ENCODE measurements at places on chromosomes 3 and 15. TPM values are rescaled to one million over a fixed set of nuclear protein-coding genes. Genes with fewer than 3 reads are reported as not detected.

The CAPN3 gene
- 8.2 TPM for total RNA-seq

The SNTN gene
- total RNA-seq = not detected

The ZNF106 gene
- total RNA-seq = 31.4 TPM

DNA sequence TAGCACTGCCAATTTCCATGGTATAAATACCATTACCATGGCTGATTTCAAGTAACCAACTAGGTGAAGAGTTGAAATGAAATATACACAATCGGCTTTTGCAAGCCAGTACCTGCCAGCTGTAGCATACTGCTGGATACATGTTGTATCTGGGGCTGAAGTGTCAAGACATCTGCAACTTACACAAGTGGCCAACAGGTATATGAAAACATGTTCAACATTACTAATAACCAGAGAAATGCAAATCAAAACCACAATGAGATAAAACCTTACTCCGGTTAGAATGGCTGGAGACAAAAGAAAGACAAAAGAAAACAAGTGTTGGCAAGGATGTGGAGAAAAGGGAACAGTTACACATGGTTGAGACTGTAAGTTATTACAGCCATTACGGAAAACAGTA, 11.6 kb downstream of the ATOSA start:
- DNase-seq = no peak

DNA sequence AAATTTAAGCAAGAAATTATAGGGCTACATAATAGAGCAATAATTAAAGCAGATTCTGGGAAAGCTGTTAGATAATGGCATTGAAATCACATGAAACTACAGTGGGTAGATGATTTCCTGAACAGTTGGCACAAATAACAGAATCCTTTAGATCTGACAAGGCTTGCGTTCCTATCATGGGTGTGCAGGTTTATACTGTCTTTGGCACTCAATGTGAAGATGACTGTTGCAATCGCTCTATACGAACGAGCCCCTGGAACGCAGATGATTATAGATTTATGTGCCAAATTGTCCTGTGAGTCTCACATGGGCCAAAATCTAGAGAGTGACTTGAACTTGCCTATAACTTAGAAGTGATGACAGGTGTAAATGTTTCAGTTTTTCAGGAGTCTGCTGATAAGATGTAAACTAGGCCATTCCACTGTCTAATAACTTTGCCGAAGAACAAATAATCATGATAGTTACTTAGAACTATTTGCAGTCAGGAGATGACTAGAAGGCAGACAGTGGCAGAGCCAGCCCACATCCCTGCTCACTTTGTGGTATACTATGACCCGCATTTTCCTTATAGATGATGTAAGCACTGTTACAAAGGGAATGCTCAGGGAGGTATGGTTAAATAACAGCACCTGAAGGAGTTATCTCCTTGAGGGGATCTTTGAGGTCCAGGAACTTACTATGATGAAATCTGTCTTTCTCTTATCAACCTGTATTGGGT, 30.5 kb upstream of the TRPC1 start:
- no peak for DNase-seq

DNA sequence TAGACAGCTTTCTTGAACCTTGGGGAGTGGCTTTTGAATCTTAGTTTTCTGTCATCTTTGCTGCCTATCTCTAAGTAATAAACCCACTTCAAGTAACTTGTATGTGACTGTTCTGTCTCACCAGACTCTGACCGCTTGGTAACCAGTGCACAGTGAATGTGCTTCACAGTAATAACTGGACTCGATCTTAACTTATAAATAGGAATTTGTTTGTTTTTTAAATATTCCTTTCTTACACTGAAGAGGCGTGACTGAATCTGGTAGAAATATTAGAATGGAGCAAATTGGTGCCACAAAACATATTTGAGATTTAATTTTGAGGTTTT, 318.0 kb downstream of the GBE1 start:
- DNase-seq = no peak
